BJ (cell line): ENCODE measurements at places on chromosomes 12 and 14. TPM values are rescaled to one million over a fixed set of nuclear protein-coding genes. Genes with fewer than 3 reads are reported as not detected.

Gene FGF6
- not detected in 2 replicates for polyA plus RNA-seq

Gene PEBP1
- polyA plus RNA-seq: 145 and 201 TPM in 2 replicates

Gene HCFC2
- polyA plus RNA-seq: 10.4 and 19.7 TPM in 2 replicates

Gene OR10AD1
- not detected in 2 replicates for polyA plus RNA-seq

Gene RTL1
- polyA plus RNA-seq: not detected in 2 replicates

Gene DCN
- polyA plus RNA-seq: 823 and 944 TPM in 2 replicates

Gene TEAD4
- 18.8 and 30.2 TPM in 2 replicates for polyA plus RNA-seq

Gene ZNF891
- polyA plus RNA-seq: 0.21 and 0.47 TPM in 2 replicates

Gene RAD9B
- polyA plus RNA-seq: 0.33 and 0.69 TPM in 2 replicates

Gene IFI27L1
- 16.6 and 18.6 TPM in 2 replicates for polyA plus RNA-seq

Gene ACACB
- 1.1 and 1.7 TPM in 2 replicates for polyA plus RNA-seq

Gene GPR135
- polyA plus RNA-seq: 1.3 and 1.6 TPM in 2 replicates

Gene CLEC1A
- polyA plus RNA-seq: 0.80 TPM in 2 replicates

Gene OR6C2
- polyA plus RNA-seq: not detected in 2 replicates

Gene PLCZ1
- not detected in 2 replicates for polyA plus RNA-seq

Gene LRP1-AS
- polyA plus RNA-seq: not detected in 2 replicates

Gene BRAP
- 15.8 and 21.8 TPM in 2 replicates for polyA plus RNA-seq

Gene ACOT6
- polyA plus RNA-seq: not detected in 2 replicates

Gene TRAFD1
- polyA plus RNA-seq: 23.7 and 24.0 TPM in 2 replicates

Gene KERA
- polyA plus RNA-seq: not detected in 2 replicates

Gene ATP2B1
- 12.8 and 34.4 TPM in 2 replicates for polyA plus RNA-seq

Gene NOS1
- not detected in 2 replicates for polyA plus RNA-seq

Gene KIF5A
- polyA plus RNA-seq: 0.50 and 0.64 TPM in 2 replicates

Gene MDGA2
- polyA plus RNA-seq: not detected in 2 replicates

Gene SYT1
- 0.70 and 1.3 TPM in 2 replicates for polyA plus RNA-seq

Gene OR4K13
- not detected in 2 replicates for polyA plus RNA-seq

Gene WNT1
- polyA plus RNA-seq: not detected in 2 replicates

Gene KCNC2
- polyA plus RNA-seq: not detected in 2 replicates

Gene LMNTD1
- polyA plus RNA-seq: 0.76 and 1.1 TPM in 2 replicates

Gene NRL
- polyA plus RNA-seq: 0.59 and 0.91 TPM in 2 replicates

Gene ADAMTS20
- 0.01 TPM in 1 of 2 replicates, not detected in the other for polyA plus RNA-seq

Gene IAPP
- not detected in 2 replicates for polyA plus RNA-seq

Gene RFLNA
- 0.05 TPM in 1 of 2 replicates, not detected in the other for polyA plus RNA-seq

Gene LAG3
- polyA plus RNA-seq: 0.28 and 0.50 TPM in 2 replicates

Gene SMIM41
- 0.05 TPM in 1 of 2 replicates, not detected in the other for polyA plus RNA-seq

Gene POTEM
- polyA plus RNA-seq: not detected in 2 replicates

Gene ACSS3
- 6.2 and 10.2 TPM in 2 replicates for polyA plus RNA-seq

Gene PDE3A
- polyA plus RNA-seq: 3.1 and 3.5 TPM in 2 replicates

Gene TAS2R42
- polyA plus RNA-seq: not detected in 2 replicates

Gene TCL1B
- not detected in 2 replicates for polyA plus RNA-seq

Gene PPM1H
- polyA plus RNA-seq: 2.3 and 3.6 TPM in 2 replicates

Gene PLEK2
- polyA plus RNA-seq: 2.2 and 3.1 TPM in 2 replicates

Gene PRH2
- polyA plus RNA-seq: 0.18 TPM in 1 of 2 replicates, not detected in the other

Gene P2RX2
- not detected in 2 replicates for polyA plus RNA-seq

Gene FAM90A1
- polyA plus RNA-seq: 0.20 and 0.22 TPM in 2 replicates

Gene RAD52
- 13.1 and 15.3 TPM in 2 replicates for polyA plus RNA-seq

Gene CYP46A1
- polyA plus RNA-seq: 0.06 and 0.09 TPM in 2 replicates

Gene RFX4
- not detected in 2 replicates for polyA plus RNA-seq

Gene DEGS2
- not detected in 2 replicates for polyA plus RNA-seq

Gene DPY19L2
- 2.2 and 3.8 TPM in 2 replicates for polyA plus RNA-seq

Gene JDP2
- polyA plus RNA-seq: 83.8 and 88.7 TPM in 2 replicates

Gene LRRC10
- polyA plus RNA-seq: not detected in 2 replicates
